ENCODE measurements at places on chromosomes 3 and 15. TPM values are rescaled to one million over a fixed set of nuclear protein-coding genes. Genes with fewer than 3 reads are reported as not detected.

GRCh38 chr3:113254171-113254947 is 43.0 kb downstream of the BOC start:
- DNase-seq, result no peak

The ZNF80 gene
- total RNA-seq, result not detected

DNA sequence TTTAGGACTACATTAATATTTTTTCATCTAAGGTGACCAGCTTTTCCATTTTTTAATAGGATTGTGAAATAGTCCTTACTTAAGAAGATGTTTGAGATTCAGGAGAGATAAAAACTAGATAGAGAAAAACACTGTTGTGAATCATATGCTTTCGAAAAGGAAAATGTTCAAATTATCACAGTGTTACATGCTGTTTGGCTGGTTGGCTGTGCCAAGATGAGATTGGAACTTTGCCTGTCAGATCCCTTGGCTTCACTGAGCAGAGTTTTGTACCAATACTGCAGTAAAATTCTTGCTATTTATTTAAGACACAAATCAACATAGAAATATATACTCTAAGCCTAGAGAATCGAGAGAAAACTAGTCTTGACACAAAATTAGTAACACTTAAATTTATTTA is 117.2 kb downstream of the OXSM start:
- DNase-seq, result no peak

DNA sequence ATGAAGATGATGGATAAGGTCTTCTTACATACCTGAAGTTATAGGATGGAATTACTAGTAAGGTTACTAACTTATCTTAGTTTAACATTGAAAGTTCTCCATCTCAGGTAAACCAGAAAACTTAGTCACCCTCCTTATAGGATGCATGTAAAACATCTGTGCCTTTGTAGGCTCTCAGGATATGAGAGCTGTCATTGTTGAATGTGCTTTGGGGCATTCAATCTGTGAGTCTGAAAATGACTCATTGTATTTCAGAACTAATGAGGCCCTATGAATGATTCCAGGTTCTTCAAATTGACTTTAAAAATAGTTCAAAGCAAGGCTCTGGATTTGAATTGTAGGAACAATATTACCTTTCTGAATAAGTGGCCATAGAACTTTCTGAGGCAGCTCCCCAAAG is 237.7 kb upstream of the AZI2 start:
- DNase-seq, result no peak

The RETNLB gene
- 21.5 TPM for total RNA-seq

DNA sequence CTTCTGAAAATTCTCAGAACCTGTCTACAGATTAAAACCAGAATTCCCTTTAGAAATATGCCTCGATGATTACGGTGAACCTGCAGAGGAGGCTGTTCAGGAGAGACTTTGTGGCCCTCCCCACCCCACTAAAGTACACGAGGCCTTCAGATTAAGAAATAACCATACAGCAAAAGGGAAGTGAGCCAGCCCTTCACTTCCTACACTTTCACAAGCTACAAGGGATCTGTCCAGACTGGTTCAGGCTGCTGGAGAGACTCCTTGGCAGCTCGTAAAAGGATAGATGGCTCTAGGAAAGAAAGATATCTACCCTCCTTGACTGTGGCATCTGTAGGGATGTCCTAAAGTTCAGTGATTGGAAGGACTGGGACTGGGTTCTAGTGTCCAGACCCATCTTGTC is 102.6 kb downstream of the ALDH1A2 start:
- no peak for DNase-seq

GRCh38 chr3:124686028-124686670 is 44.1 kb upstream of the UMPS start:
- no peak for DNase-seq

DNA sequence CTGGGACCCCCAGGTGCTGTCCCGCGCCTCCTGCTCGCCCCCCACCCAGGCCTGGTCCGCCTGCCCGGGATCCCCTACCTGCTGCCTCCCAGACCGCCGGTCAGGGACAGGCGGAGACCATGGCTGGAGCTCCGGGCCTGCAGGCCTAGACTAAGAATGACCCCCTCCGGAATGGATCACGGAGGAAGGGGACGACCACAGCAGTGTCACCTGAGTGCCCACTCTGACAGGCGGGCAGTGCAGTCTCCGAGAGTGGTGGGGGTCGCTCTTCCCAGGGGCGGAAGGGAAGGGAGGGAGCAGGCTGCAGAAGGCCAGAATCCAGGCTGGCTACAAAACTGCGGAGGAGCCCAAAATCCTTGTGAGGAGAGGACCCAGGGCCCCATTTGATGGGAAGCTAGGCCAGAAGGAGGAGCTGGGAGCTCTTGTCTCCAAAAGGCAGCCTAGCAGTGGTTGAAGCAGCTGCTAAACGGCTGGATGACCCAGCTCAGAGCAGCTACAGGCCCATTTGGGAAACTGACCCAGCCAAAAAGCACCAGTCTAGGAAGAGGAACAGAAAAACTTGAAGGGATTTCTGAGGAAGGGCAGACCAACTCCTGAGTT is 908 bp upstream of the RAB43 start:
- DNase-seq, result no peak

GRCh38 chr3:151289445-151289844 is 11.1 kb upstream of the P2RY14 start:
- DNase-seq, result no peak

- DNase-seq, result no peak
These were observed 82.0 kb downstream of the MRPL46 start for GRCh38 chr15:88385078-88385700.

The TUSC7 gene
- total RNA-seq, result not detected

Data from Peyer's patch (tissue), 4 donors.